ENCODE measurements at places on chromosomes 3 and 15.

DNA sequence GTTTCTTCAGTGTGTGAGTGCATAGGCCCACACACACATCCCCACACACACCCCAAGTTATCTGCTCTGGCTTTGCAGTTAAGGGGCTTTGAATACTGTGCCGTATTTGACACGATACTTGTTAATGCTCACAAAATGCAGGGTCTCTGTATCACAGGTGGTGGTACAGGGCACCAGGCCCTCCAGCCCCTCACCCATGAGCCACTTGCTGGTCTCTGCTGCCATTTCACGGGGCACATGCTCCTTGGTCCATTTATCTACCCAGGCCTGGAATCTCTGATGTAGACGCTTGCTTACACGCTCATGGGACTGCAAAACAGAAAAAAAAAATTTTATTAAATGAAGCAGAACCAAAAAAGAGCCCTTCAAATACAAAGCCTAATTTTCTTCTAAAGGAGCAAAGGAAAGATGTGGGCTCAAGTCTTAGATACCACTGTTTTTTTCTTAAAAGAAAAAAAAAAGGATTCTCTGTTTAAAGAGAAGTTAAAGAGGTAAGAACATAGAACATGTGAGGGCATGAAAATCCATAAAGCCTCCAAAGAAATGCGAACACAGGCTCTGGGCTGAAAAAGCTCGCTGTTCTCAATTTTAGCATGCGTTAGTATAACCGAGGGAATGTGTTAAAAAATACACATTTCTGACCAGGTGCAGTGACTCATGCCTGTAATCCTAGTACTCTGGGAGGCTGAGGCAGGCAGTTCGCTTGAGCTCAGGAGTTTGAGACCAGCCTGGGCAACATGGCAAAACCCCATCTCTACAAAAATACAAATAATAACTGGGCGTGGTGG, 3.7 kb upstream of the MAN2C1 start:
- DNase-seq, result no peak

GRCh38 chr15:95087253-95087609, 855.9 kb downstream of the MCTP2 start:
- no peak for DNase-seq

DNA sequence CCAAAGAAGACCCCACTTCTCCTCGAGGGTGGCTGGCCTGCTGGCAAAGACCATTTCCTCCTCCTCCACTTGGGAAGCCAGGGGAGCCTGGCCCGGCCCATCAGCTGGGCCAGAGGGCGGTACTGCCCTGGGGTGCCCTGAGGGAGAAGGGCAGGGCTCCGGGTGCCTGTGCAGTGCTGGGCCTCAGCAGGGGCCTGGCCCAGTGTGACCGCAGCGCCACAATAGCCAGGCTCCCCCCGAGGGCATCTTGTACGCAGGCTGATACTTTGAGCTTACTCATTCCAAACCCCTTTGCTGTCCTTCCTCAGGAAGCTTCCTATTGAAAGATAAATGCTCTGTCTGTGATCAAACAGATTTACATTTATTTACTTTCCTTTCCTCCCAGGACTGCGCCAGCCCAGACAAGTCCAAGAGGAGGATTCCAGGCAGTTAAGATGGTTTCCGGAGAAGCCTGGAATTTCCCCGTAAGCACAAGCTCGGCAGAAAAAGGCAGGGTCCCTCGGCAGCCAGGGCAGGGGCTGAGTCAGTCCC, 240.1 kb downstream of the XXYLT1 start:
- DNase-seq, result no peak

DNA sequence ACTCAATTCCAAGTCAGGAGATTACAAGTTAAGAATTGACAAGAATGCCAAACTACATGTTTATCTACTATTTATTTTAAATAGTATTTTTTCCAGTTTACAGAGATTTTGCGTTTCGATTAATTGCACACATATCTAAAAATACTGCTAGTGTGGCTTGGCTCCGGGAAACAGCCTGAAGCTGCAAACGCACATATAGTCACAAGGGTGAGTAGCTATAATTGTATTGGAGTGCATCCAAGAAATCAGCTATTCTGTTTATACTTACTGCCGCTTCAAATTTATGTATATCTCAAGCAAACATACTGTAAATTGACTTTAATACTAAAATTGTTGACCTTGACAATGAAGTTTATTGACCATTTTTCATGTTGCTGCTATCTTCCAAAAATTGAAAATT, 77.0 kb upstream of the PLSCR5 start:
- no peak for DNase-seq

- DNase-seq, result no peak
Observed at GRCh38 chr3:14275962-14276909, 97.6 kb downstream of the LSM3 start.
